Mammary epithelial cell (primary cell): ENCODE measurements at places on chromosomes 5 and 9.

DNA sequence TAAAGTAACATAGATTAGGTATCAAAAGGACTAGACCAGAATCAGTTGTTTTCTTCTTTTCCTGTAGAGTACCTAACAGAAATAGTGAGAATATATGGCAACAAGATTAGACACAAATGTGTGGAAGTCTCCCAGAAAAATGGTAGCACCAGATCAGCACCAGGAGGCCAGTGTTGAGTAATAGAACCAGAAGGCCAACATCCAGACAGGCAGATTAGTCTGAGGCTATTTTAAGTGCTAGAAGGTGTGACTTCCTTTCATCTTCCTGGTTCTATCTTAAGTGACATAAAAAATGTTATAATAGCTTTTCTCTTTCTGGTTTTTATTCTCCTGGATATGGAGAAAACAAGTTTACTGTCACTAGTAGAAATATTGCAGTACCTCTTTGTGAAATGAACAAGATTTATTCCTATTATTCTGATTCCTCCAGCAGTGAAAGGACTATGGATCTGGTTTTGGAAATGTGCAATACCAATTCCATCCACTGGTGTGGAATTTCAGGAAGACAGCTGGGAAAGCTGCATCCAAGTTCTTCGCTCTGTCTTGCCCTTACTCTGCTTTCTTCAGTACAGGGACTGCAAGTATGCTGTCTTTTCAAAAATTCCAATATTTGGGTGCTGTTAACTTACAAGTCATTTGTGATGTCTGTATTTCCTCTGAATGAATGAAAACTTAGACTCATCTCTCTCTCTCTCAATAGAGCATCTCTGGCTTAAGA, 39.1 kb downstream of the SHLD3 start:
- DNase-seq: peak; percentile 6

DNA sequence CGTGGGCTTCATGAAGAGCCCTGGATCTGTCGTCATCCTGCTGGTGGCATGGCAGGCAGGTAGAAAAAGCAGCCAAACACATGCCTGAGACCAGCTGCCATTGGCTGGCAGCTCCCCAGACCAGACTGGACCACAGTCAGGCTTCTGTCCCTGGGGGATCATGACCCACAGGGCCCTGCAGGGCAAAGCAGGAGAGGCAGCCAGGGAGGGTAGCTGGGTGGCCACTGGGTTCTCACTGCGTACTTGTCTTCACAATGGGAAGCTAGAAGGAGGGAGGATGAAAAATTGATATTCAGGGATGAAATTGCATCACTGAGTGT, 67.8 kb upstream of the GARNL3 start:
- DNase-seq: no peak

DNA sequence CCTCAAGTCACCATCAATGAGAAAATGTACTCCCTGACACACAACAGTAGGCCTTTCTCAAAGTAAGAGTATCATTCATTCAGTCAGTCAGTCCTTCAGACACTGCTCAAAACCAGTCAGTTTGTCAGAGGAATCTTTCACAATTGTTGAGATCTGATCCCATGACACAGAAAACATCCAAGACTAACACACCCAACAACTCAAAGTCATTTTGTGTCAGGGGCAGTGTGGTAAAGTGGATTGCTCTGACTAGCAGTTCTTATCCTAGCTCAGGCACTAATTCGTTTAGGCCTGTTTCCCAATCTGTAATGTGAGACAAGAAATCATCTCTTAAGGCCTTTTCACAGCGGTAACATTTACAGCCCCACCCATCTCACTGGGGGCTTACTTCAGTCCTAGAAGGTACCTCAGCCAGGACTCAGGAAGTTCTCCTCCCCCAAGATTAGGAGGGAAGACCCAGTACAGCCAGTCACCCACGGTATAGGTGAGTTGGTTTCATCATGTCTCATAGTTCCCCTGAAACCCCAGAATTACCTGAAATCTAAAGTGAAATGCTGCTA, 31.9 kb downstream of the SH3TC2 start:
- DNase-seq: no peak

GRCh38 chr5:124662181-124662781, 84.2 kb downstream of the ZNF608 start:
- DNase-seq: peak; percentile 35

GRCh38 chr9:76643399-76644117, 120.7 kb upstream of the PCA3 start:
- DNase-seq: no peak

DNA sequence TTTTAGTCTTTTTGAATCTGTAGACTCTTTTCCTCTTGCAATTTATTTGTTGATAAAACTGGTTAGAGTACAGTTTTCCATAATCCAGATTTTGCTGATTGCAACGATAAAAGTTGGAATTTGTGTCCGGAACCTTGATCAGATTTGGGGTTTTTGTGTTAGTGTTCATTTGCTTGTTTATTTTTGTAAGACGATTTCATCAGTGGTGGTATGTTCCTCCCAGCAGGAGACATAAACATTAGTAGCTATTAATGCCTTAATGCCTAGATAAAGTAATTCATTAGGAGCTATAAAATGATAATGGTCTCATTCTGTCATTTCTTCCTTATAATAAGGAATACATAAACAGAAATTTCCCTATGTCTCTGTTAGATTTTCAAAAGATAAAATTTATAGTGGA, 21.3 kb downstream of the RPS6 start:
- no peak for DNase-seq
